CD4-positive, alpha-beta memory T cell (primary cell): ENCODE measurements at places on chromosomes 1 and 21.

DNA sequence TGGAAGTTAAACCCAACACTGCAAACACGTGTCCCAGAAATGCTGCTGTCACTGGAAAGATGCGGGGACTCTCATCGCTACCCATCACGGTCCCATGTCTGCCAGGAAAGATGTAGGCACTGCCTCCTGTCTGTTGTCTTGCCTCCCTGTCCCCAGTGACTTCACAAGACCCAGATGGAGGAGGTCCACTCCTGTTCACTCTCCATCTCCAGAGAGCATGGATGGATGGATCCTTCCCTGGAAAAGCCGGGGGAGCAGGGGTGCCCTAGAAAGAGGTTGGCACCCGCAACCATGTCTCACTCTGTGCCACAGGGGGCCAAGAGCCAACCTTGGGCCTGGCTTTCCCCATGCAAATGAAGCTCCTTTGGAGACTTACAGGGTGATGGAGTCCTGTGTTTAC is 135.5 kb downstream of the GLIS1 start:
- no peak for DNase-seq

DNA sequence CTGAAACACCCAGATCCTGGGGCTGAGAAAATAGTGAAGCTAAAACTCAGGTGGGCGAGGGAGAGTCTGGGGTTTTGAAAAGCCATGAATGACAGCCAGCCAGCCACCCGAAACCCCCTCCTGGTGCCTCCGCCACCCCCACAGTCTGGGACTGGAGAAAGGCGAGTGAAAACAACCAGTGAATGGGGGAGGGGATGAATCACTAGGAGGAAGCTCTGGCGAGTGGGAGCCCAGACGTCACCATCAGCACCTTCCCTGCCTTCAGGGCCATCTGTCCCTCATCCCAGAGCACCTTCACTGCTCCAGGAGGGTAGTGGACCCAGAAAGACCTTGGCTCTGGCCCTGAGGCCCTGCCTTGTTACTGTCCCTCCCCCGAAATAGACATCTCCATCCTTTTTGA is 9.2 kb downstream of the RORC start:
- DNase-seq, result no peak

GRCh38 chr1:117654493-117655219 is 48.8 kb downstream of the TENT5C start:
- DNase-seq, result peak; percentile 41

- DNase-seq, result no peak
These were observed 1.8 kb downstream of the PLPP3 start for GRCh38 chr1:56577406-56578137.

DNA sequence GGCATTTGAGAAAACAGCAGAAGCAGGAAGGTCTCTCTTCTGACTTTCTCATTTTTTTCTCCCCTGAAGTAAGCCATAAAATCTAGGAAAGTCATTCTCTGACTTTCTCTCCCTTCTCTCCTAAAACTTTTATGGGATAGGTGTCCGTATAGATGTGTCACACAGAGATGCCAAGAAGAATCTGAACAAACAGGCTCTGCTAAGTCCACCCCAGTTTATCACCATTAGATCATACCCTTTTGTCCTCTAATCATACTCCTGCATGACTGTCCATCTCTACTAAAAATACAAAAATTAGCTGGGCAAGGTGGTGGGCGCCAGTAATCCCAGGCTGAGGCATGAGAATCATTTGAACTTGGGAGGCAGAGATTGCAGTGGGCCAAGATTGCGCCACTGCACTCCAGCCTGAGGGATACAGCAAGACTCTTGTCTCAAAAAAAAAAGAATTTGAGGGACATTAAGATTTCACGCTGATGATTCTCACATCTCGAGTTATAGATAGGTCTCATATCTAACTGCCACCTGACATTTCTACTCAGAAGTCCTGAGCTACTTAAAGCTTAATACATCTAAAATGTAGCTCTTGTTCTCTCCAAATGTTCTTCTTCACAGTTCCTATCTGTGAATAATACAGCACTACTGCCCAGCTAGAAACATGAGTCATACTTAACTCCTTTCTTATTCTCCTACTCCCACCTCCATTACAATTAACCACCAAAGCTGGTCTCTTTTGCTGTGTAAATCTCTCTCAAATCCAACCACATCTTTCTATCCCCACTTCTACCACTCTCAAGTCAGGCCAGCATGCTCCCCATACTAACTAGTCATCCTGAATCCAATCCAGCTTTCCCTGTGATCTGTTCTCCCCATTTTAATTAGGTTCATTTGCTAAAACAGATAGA is 47.7 kb downstream of the ZNF644 start:
- no peak for DNase-seq

GRCh38 chr1:20552728-20553445 is 514 bp downstream of the FAM43B start:
- no peak for DNase-seq

GRCh38 chr1:65924471-65924870 is 131.8 kb downstream of the PDE4B start:
- DNase-seq, result no peak

- no peak for DNase-seq
These were observed 75.7 kb upstream of the KIF26B start for GRCh38 chr1:245079021-245079609.

GRCh38 chr1:163744301-163744887 is 422.6 kb downstream of the NUF2 start:
- DNase-seq, result no peak

DNA sequence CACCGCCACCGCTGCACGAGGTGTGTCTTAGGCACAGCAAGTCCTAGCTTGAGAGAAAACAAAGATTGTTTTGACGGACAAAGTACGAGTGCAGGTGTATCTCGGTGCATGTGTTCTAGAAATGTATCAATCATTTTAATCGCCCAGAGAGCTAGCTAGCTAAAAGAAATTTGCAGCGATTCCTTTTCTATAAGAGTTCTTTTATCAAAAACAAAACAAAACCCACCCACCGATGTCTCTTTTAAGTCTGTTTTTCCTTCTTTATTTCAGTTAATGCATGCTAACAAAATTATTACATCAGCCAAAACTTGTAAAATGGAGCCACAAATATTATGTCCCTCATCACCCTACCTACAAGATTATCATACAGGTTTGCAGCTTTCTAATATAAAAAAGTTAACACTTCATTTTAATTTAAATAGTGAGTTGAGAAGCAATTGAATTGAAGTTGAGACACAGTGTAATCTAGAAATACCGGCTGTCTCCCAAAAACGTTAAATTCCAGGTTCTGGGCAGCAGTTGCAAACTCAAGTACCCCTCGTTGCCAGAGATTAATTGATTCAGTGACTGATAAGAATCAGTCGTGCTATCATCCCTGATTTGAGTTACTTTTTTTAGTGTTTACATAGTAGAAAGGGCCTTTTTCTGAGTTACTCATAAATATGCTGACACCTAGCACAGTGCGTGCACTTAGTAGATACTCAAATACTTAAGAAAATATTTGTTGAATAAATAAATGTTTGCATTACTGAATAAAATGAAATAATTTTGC is 1.5 kb upstream of the SYDE2 start:
- no peak for DNase-seq

GRCh38 chr21:25638660-25639550 is at the start of gene JAM2:
JAM2 (plus strand) TSS chr21:25639258; CDS start chr21:25639822, 564 bp downstream.
- no peak for DNase-seq

DNA sequence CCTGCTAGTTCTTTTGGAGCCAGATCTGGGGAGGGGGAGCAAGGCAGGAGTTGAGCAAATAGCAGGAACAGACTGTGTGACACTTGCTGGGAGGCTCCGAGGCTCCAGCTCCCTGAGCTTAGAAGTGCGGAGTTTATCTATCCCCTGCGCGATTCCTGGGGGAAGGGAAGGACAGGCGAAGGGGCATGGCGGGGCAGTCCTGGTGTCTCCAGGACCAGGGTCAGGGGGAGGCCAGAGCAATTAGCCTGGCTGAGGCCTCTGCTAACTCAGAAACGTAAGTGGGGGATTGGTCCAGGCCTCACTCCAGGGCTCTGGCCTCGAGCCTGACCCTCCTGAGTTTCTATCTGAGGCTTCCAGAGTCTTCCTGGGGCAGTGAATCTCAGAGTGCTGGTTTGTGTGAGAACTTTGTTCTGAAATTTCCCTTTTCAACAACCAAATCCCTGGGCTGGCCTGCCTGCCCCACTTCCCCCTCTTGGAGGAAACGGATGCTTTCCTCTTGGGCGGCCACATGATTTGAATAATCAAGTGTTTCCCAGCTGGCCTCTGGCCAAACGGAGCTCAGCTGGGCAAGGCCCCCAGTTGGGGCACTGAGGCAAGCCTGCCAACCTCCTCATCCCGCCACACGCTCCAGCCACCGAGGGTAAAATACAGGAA is 15.6 kb downstream of the ALPL start:
- no peak for DNase-seq

- no peak for DNase-seq
These were observed 18.4 kb upstream of the COL6A1 start for GRCh38 chr21:45963232-45963570.

DNA sequence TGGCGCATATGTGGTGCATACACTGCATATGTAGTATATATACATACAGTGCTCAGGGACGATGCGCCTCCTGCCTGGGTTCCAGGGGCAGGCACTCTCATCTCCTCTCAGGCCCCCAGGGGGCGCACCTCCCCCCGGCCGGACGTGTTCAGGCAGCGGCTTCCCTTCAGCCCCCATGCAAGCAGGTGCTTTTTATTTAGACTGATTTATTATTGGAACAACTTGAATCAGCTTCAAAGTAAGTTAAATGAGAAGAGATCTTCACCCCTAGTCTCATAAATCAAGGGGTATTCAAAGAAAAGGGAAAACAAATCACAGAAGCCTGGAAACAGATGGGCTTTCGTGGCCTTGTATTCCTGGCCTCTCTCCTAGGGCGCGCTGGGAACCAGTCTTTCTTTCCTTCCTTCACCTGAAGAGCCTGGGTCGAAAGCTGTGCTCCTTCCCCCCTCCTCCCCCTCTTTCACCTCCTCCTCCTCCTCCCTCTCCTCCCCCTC is 64.6 kb downstream of the UBIAD1 start:
- peak; percentile 57 for DNase-seq

DNA sequence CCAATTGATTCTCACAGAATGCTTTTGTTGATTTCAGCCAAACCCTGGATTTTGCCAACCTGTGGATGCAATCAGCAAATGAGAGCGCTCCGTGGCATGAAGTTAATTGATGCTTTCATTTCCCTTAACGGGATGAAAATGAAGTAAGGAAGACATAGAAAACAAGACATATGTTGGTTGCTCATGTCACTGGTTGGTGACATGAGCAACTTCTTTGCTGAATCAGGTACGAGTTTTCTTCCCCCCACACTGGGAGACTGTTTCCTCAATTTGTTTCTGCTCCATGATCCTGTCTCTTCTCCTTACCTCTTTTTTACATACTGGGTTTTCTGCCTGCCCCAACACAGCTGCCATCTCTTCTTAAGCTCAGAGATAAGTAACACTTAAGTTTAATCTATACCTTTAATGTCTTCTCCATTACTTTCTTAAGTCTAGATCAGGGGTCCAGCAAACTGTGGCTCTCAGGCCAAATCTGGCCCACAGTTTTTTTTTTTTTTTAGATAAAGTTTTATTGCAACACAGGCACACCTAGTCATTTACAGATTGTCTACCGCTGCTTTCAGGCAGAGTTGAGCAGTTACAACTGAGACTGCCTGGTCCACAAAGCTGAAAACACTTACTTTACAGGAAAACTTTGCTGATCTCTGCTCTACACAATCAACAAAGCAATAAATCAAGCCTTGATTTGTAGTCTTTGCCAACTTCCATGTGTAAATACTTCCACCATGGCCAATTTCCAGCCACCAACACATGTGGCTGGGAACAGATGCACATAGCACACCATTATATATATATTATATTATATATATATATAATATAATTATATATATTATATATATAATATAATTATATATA is 13.3 kb downstream of the GPR157 start:
- no peak for DNase-seq

DNA sequence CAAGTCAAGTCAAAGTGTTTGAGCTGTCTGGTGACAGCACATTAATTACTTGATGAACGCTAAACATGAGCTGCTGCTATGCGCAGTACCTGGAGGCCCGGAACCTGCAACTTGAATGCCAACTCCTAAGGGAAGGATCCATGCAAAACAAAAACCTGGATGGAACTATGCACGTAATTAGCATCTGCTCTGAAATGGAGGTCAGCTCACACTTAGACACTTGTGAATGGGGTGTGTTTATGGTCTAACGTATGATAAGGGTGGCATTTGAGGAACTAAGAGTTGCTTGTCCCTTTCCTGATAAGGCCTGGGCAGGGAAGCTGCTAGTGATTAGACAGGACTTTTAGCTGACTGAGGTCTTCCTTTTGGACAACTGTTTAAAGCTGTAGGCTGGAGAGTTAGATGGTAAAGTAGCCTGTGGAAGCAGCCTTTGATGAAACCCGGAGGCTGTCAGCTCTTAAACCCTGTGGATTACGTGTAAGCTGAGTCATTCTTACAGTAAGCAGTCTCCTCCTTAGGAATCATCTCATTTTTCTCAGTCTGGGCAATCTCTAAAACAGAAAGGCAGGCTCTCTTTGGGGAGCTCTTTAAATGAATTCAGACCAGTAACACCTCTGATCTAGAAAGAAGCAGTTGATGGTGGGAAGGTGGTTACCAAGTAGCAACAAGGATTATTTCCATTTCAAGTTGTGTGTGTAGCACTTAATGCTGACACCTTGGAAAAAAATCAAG is 6.8 kb downstream of the TENT5C start:
- no peak for DNase-seq

- DNase-seq, result no peak
These were observed 398.3 kb upstream of the DUSP10 start for GRCh38 chr1:222140206-222140605.

GRCh38 chr1:241895013-241895412 is 47.0 kb downstream of the EXO1 start:
- DNase-seq, result no peak

DNA sequence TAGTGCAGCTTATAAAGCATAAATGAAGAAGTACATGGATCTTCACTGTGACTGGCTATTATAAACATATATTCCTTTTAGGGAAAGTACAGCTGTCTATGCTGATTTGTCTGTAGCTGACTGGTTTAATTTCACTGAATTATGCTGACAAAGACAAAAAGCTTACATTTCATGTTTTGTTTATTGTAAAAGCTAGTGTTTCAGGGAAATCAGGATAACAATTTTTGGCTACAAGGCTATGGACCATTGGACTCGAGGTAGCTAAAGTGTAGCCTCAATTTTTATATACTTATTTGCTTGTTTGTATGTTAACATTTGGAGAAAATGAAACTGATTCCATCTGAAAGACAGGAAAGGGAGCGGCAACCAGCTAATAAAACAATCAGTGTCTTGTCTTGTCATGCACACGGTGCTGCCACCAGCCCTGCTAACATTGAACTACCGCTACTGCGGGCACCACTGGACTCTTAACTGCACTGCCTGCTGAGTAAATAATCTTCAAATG is 480.2 kb downstream of the COL11A1 start:
- no peak for DNase-seq

DNA sequence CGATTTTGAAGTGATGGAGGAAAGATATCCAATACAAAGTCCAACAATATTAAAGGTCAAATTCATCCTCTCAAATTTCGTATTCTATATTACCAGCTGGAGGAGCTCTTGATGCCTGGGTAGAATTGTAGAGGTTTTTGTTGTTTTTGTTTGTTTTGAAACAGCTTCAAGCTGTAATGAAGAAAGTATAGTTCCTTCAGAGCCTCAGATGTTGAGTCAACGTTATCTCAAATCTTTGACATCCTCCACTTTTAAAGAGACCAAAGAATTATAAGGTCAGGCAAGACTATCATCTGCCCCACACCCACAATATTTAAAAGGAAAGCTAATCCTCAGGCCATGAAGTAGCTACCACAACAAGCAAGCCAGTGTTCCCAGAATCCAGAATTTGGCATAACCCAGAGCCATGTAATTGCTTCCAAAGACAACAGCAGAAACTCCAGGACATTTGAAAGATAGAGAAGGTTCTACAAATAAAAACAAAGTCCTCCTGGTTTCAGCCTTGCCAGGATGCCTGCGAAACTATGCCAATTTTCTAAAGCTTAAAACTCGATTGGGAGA is 24.9 kb downstream of the VAV3 start:
- no peak for DNase-seq
